GM23248 (cell line): ENCODE measurements at places on chromosomes 4 and X. TPM values are rescaled to one million over a fixed set of nuclear protein-coding genes. Genes with fewer than 3 reads are reported as not detected.
A peak's percentile ranks its signal among the peaks of the same experiment; 100 is the strongest.

- no peak for DNase-seq
Measured at GRCh38 chr4:56127716-56128115, 179.0 kb downstream of the CEP135 start.

GRCh38 chr4:102678107-102678506 is 82.7 kb downstream of the MANBA start:
- DNase-seq: no peak

DNA sequence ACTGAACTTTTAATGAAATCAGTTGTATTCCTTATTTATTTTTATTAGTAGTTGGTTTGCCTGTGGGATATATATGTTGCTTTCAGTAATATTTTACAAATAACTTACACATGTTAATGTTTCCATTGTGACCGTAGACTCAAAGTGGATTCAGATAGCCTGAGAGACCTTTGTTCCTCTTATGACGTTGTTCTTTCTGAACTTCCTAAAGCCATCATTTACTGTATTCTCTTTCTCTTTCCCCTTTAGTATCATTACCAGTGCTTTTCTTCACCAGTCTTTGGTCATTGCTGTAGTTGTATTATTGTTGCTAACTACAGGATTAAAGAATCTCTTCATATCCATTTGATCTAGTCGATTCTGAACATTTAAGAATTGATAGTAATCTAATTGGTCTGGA is 4.3 kb downstream of the STIM2 start:
- DNase-seq: no peak

GRCh38 chr4:20395160-20395773 is 143.6 kb downstream of the SLIT2 start:
- DNase-seq: peak; percentile 41

DNA sequence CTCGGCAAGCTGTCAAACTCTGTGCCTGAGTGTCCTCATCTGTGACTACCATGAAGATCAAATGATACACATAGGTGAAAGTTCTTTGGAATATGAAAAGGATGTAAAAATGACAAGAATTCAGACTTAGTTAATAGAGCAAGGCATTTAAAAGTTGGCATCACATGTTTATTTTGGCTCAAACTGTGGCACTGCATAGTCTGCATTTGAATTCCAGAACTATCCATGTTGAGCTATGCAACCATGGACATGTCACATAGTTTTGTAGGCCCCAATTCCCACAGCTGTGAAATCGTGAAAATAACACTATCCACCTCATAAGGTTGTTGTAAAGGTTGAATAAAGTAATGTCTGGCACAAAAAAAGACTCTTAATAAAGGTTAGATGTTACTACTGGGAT is 33.9 kb downstream of the AFF2 start:
- DNase-seq: no peak

DNA sequence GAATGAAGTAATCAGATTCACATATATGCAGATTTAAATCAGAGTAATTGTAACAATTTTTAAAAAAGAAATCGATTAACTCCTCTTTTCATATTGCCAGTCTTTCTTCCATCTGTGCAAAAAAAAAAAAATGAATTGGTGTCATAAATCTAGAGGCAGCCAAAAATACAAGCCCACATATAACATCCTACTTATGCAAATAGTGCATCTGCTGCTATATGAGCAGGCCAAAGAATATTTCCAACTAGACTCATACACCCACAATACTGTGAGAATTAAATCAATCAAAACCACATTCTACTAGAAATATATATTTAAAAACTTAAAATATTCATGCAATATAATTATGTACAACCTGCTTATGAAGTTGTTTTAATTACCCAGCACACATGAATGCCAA is 298.1 kb upstream of the TRAM1L1 start:
- no peak for DNase-seq

GRCh38 chrX:134880866-134881265 is 109.9 kb upstream of the SMIM10 start:
- DNase-seq: no peak

DNA sequence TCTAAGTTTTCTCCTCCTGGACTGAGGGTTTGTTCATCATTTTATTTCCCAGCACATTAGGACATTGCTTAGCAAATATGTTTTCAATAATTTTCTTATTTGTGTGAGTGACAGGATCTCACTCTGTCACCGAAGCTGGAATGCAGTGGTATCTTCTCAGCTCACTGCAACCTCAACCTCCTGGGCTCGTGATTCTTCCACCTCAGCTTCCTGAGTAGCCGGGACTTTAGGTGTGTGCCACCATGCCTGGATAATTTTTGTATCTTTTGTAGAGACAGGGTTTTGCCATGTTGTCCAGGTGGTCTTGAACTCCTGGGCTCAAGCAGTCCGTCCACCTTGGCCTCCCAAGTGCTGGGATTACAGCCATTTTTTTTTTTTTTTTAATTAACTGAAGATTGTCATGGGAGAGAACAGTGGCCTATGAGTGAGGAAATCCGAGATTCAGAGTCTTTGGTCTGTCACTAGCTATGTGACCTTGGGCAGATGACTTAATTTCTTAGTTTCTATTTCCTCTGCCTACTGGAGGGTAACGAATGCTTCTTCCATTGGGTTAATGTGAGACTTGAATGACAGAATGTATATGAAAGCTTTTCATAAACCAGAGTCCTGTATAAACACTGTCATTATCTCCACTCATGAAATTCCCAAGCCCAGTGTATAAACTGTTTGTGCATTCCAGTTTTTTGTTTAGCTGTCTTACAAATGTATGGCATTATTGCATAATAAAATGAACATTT is 23.9 kb downstream of the MOB1B start:
- DNase-seq: no peak

DNA sequence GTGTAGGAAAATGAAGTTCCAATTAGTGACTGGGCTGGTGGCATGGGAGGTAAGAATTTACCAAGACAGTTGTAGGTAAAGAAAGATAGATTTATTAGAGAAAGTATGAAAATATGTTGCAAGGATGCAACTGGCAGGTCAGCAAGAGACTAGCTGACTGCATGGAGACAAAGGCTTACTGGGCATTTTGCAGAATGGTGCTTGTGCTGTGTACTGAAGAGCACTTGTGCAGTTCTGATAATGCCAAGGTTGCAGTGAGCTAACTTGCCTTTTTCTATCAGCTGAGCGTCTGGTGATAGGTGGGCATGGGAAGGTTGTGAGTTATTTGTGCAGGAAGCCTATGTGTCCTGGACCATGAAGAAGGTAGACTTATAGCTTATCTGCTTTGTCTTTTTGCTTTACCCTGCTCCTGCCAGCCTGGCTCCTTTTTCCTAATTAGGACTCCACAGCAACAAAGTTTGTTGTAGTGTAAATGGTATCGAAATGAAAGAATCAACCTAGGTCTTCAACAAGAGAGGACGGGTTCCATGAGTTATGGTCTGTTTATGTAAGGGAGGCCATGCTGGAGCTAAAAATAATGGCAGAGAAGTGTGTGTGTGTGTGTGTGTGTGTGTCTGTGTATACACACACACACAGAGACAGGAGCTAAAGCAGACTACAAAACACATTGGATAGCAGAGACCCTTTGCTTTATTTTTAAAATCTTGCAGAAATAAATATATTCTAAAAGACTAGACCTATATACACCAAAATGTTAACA is 15.0 kb downstream of the BST1 start:
- DNase-seq: peak; percentile 30

GRCh38 chr4:6619466-6620255 is 20.8 kb upstream of the MRFAP1 start:
- DNase-seq: no peak

DNA sequence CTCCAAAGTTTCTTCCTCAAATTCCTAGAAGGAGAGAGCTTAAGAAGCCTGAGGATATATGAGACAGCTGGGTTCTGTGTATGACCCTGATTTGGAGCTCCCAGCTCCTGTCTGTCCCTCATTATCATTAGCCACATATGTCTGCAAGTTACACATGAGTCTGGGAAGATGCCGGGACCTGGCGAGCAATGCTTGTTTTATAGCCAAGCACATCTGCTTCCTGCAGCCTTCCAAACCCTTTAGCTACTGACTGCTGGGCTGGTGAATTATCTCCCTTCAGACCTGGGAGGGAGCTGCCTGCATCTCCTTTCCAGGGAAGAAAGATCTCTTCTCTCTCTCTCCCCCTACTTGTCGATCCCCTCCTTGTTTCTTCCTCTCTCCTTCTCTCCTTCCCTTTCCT is 556.7 kb upstream of the BOD1L1 start:
- peak; percentile 30 for DNase-seq

GRCh38 chr4:107939307-107939706 is 8.0 kb downstream of the CYP2U1 start:
- peak; percentile 44 for DNase-seq

DNA sequence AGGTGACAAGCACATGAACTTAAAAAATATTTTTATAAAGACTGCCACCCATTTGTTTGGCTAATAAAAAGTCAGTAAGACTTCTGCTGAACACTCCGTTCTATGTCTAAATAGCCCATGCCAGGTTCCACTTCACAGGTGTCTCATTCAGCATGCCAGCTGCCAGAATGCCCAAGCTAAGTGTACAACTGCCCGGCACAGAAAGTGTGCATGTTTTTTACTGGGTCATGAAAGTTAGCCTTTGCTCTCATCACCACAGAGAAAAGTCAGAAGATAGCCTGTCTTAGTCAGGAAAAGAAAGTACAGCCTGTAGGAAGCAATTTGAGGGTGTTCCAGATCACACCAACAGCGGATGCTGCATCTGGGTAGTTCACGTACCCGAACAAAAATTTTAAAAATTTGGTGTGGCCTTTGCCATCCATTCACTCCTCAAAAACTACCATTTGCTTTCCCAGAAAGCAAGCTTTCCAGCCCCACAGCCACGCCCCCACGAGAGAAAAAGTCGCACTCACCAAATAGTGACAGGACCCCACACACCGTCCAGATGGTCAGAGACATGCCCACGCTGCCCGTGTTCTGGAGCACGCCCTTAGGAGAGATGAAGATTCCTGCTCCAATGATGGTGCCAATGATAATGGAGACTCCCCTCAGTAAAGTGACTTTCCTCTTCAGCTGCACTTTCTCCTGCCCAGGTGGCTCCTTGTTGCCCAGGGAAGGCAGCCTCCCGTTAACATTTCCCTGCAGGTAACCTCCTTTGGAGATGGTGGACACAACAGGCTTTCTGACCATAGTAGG is 671 bp downstream of the SLC7A11 start:
- DNase-seq: peak; percentile 71

DNA sequence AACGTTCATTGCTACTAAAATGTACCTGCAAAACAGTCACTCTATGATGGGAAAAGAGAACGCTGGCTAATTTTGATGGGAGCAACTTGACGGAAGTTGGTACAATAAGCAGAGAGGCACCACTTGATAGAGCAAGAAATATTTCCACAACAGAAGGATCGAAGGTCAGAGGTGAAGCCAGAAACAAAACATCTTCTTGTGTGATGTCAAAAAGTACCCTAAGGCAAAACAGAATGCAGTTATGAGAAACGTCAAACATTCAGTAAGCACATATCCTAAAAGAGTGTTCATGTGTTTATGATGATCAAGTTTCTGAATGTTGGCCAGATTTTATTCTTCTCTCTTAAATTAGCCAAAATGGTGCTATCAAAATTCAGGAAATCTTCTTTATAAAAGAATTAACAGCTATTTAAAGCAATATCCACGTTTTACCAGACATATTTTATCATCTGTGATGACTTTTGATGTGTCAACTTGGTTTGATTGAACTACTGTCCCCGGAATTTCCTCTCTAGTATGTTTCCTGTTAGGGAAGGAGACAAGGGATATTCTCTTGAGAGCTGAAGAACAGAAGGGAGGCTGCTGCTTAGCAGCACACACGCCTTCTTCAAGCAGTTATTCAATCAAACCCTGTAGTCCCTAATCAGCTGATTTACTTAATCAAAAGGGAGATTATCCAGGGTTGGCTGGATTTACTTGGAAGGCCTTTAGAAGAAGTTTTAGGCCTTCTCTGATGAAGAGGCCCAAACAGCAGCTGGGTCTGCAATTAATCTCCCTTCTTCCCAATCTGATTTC is 15.7 kb downstream of the AASDH start:
- DNase-seq: no peak

GRCh38 chr4:128322986-128323385 is 35.4 kb upstream of the PGRMC2 start:
- peak; percentile 88 for DNase-seq

DNA sequence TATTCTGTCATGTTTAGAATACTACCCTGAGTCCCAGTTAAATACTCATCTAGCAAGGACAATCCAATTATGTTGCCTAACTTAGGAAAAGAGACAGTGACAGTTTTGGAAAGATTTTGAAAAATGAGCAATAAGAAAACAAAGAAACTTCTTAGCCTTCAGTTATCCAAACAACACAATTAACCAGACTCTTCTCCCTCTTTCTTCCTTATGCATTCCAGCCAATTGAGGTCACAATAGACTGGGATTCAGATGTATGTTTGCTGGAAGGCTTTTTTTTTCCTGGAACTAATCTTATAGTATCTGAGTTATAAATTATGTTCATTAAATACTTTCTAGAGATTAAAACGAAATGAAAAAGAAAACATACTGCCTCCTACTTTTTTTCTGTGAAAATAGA is 109.6 kb downstream of the GUCY2F start:
- no peak for DNase-seq

DNA sequence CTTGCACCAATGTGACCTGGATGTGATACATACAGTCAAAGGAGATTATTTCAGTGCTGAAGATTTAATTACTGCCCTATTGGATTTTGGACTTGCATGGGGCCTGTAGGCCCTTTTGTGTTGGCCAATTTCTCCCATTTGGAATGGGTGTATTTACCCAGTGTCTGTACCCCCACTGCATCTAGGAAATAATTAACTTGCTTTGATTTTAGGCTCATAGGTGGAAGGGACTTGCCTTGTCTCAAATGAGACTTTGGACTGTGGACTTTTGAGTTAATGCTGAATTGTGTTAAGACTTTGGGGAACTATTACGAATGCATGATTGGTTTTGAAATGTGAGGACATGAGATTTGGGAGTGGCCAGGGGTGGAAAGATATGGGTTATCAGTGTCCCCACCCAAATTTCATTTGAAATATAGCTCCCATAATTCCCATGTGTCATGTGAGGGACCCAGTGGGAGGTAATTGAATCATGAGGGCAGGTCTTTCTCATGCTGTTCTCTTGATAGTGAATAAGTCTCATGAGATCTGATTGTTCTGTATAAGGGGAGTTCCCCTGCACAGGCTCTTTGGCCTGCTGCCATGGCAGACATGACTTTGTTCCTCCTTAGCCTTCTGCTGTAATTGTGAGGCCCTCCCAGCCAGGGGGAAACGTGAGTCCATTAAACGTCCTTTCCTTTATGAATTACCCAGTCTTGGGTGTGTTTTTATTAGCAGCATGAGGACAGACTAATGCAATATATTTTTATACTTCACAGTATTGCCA is 362.2 kb upstream of the SPANXN4 start:
- DNase-seq: no peak

DNA sequence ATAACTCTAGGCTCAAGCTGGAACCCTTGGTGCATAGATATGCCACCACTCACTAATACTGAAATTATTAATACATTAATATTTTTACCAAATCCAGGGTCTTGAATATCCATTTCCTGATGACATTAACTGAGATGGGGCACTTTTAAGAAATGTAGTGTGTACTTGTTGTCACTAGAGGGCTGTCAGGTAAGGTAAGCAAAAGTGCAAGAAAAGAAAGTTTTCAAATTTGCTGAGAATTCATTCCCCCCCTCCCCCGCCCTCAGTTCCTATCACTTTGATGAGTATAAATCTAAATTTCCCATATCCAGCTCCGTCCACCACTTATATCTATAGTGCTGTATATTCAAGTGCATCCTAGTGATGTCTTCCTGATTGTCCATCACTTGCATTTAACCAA is 20.5 kb upstream of the WDR44 start:
- DNase-seq: peak; percentile 21

The PABPC1L2B gene
- total RNA-seq: not detected in 2 replicates

The TXLNG gene
- 6.1 and 6.4 TPM in 2 replicates for total RNA-seq

The AMBN gene
- not detected in 2 replicates for total RNA-seq

The SSX2B gene
- total RNA-seq: not detected in 2 replicates

The ANKRD50 gene
- 16.4 and 18.7 TPM in 2 replicates for total RNA-seq

The RAPGEF2 gene
- total RNA-seq: 20.6 and 21.7 TPM in 2 replicates

The PHEX gene
- total RNA-seq: 0.63 and 0.65 TPM in 2 replicates

The OCIAD2 gene
- 1.1 and 1.7 TPM in 2 replicates for total RNA-seq
